Stimulated activated CD8-positive, alpha-beta memory T cell treated with anti-CD3 and anti-CD28 coated beads, Interleukin-12 subunit alpha, Interleukin-12 subunit beta, amount 100 ng/mL, for 4 hours (primary cell): ENCODE measurements at places on chromosomes 13 and 19.

DNA sequence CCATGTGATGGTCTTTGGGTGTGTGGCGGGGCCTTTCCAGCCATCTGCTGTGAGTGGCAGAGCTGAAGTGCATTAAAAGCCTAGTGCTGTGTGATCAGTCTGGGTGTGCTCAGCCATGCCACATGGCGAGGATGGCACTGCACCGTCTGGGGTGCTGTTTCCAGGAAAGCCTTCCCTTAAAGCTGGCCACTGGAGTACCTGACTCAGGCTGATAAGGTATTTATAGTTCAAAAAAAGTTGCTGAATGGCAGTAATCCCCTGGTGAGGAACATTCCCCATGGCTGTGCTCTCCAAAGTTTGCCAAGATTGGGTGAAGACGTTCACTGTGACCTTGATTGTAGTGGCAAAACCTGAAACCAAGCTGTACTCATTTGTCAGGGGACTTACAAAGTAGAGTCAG, 6.0 kb downstream of the GPI start:
- DNase-seq = no peak

DNA sequence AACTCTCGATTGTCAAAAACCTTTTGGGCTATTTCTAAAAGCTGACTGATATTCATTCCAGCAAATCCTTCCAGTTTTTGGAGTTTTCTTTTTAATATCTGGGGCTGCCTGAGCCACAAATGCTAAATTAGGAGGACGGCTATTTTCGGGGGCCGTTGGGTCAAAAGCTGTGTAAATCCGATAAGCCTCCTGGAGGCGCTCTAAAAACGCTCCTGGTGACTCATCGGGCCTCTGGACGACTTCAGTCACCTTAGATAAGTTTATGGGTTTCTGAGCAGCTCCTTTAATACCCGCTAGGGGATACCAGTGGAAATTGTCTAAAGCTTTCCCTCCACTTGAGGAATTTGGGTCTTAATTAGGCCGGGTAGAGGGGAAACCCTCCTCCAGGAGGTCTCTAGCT, 66.4 kb downstream of the ZNF730 start:
- no peak for DNase-seq

- DNase-seq = no peak
These were observed 13.8 kb downstream of the CILP2 start for GRCh38 chr19:19551853-19552192.

DNA sequence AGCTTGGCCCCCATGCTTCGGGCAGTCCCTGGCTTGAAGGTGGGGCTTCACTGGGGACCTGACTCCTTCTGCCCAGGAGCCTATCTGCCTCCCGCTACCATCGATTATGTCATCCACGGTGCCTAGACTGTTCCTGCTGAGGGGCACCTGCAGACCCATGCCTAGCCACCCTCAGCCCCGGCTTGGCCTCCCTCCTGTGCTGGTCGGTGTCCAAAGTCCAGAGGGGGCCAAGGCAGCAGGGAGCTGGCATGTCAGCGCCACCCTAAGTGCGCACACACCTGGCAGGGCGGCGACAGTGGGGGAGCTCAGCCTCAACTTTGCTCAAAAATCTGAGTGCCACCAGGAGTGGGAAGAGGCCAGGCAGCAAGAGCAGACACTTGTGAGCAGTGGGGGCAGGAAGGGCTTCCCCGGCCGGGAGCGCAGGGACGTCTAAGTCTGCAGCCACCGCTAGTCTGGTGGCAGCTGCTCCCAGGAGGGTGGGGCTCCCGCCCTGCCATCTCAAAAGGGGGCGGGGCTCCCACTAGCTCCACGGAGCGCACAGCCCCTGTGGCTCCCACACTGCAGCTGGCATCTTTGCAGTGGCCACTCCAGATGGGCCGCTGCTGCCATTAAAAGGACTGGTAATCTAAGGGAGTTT, 13.5 kb upstream of the URAD start:
- no peak for DNase-seq

DNA sequence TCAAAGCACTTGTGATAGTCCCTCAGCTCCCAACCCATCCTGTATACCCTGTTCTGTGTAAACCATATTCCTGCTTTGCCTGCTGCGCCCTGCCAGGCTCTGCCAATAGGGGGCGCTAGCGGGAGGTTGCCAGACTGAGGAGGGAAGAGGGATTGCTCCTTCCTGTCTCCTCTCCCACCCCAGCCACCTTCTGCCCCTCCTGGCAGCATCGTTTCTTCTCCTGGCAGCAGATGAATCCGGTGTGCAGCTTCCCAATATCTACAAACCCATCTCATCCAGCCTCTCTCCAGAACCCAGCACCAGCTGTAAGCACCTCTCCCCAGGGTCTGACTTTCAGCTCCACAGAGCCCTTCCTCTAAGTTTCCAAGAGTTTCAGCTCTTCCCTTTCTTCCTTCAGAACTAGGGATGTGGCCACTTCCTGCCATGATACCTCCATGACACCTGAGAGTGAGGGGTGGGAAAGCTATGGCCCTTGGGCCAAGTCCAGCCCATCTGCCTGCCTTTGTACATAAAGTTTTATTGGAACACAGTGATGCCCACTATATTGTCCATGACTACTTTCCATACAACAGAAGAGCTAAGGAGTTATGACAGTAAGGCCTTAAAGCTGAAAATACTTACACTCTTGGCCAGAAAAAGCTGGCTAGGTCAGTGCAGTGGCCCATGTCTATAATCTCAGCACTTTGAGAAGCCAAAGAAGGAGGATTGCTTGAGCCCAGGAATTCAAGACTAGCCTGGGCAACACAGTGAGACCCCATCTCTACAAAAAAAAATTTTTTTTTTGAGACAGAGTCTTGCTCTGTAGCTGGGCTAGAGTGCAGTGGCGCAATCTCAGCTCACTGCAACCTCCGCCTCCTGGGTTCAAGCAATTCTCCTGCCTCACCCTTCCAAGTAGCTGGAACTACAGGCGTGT, 34.5 kb upstream of the ATP1A3 start:
- DNase-seq = no peak

- DNase-seq = no peak
These were observed 18.9 kb upstream of the ZSCAN5A start for GRCh38 chr19:56333506-56333905.

GRCh38 chr13:35086667-35087066, 144.6 kb downstream of the NBEA start:
- no peak for DNase-seq

GRCh38 chr19:48755084-48755641, at the start of gene FGF21:
Gene FGF21 (plus strand): TSS chr19:48755524. CDS start chr19:48756237, 713 bp downstream.
- no peak for DNase-seq

DNA sequence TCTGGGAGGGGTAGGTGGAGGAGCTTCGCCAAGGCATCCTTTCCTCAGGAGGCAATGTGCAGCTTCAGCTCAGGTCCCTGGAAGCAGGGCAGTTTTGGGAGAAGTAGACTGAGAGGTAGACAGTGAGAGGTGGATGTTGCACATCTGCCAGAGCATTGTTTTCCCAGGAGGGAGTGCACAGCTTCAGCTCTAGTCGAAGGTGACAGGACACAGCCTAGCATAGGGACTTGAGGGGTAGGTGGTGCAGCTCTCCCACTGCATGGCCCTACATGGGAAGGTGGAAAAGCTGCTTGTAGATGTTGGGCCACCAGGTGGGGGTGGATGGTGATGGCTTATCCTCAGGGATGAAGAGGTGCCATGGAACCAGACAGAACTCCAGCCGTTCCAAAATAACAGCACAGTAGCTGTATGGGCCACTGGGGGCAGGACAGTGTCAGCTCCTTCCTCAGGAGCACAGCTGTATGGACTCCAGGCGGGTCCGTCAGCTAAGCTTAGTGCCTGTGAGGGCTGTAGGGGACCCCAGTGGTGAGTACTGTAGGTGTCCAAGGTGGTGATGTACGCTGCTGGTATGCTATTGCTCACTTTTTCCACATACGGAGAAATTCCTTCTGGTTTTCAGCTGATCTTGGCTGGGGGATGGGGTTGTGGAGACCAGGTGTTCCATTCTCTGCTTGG, 17.4 kb upstream of the ZNF543 start:
- DNase-seq = no peak

DNA sequence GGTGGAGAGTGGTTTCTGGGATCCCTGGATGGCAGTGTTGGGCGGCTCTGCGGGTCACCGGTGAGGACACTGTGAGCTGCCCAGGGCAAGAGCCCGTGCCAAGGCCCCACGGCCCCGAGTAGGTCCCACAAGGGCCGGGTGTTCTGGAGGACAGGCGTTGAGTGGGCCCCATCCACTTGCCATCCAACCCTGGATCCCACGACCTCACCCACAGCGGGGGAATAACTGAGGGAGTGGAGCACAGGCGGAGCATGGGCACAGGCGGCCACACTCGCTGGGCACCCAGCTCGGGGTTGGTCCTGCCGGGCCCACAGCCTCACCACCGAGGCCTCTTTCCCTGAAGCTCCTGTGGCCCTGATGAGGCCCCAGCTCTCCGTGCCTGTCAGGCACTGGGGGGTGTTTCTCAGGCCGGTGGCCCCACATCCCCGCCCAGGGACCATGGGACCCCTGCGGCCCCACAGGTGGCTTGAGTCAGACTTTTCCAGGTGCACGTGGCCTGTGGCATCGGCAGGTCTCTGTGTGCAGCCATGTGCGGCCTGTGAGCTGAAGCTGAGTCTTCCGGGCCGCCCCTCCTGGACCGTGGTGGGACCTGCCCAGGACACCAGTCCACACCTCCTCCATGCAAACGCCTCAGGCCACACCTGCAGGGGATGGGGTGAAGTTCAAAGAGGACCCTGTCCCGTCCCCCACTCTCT, 16.6 kb downstream of the TMEM255B start:
- DNase-seq = no peak

DNA sequence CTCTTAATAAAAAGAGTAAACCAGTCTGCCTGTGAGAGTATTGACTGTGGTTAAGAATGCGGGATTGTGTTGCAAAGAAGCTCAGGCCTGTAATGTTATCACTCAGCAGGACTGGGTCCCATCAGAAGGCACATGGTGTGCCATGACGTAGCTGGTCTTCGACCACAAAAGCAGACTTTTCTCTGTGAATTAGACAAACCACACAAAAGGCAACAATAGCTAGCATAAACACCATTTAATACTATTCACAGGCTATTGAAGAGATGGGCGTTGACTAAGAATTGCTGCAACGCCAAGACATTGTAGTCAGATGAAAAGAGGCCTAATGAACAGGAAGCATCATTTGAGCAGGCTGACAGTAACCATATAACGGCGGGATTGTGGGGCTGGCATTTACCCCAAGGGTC, 235.6 kb upstream of the SOX21 start:
- no peak for DNase-seq

DNA sequence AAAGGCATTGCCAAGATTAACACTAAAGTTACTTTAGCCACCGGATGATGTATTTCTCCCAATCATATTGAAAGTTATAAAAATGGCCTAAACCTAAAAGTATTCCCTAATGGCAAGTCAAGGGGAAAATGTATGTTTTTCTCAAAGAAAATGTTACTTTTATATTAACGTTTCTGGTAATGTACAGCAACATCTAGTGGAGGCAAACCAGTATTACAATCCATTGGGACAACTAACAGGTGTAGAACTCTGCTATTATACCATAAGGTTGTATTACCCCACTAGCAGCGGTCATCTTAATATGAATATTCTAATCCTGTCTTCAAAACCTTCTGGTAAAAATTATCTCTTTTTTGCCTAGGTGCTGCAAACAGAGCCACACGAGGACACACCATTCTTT, 69.2 kb downstream of the ZNF100 start:
- DNase-seq = no peak

DNA sequence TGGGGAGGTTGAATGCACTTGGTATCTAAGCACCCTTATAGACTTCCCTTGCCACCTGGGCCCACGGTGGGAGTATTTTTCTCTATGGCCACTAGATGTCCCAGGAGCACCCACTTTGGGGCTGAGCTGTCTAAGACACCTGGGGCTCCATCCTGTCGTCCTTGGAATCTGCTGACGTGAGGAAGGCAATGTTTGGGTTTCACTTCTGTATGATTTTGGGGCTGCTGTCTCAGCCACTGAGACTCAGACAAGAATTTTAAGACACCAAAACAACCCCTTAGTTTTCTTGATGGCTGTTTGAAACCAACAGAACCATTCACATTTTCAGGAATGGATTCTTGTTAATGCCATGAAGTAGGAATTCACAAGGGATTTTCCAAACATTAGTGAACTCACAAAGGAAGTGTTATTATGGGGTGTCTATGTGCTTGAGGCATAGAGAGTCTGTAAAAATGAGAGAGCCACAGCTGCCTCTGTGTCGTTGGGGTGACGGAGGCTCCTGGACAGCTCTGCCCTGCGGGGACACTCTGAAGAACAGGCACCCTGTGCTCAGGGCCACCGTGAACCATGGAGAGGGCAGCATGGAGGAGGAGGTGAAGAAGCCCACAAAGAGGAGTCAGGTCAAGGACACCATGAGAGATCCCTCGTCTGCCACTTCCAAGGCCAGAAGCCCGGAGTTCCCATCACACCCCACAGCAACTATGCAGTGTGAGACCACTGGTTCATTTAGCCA, 106.8 kb upstream of the SPATA13 start:
- DNase-seq = no peak

GRCh38 chr19:47573071-47574026, at the start of gene ZNF541:
Gene ZNF541 (minus strand): TSS chr19:47573148. CDS start chr19:47555856, 17,292 bp downstream.
- DNase-seq = peak; percentile 76

DNA sequence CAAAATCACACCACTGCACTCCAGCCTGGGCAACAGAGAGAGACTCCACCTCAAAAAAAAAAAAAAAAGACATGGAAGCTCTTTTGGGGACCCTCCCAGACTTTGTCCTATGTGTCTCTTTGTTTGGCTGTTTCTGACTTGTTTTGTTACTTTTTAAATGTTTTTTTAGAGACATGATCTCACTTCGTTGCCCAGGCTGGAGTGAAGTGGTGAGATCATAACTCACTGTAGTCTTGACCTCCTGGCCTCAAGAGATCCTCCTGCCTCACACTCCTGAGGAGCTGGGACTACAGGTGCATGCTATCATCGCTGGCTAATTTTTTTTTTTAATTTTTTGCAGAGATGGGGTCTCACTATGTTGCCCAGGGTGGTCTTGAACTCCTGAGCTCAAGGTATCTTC, 16.4 kb upstream of the DPP9 start:
- DNase-seq = no peak

GRCh38 chr19:5646703-5647102, 23.8 kb downstream of the SAFB start:
- DNase-seq = no peak

- DNase-seq = no peak
These were observed 788.0 kb upstream of the ATXN8OS start for GRCh38 chr13:69319656-69320055.

GRCh38 chr13:29901710-29902631, 51.6 kb upstream of the UBL3 start:
- peak; percentile 7 for DNase-seq

GRCh38 chr13:49140910-49141611, 79.1 kb upstream of the MLNR start:
- no peak for DNase-seq

DNA sequence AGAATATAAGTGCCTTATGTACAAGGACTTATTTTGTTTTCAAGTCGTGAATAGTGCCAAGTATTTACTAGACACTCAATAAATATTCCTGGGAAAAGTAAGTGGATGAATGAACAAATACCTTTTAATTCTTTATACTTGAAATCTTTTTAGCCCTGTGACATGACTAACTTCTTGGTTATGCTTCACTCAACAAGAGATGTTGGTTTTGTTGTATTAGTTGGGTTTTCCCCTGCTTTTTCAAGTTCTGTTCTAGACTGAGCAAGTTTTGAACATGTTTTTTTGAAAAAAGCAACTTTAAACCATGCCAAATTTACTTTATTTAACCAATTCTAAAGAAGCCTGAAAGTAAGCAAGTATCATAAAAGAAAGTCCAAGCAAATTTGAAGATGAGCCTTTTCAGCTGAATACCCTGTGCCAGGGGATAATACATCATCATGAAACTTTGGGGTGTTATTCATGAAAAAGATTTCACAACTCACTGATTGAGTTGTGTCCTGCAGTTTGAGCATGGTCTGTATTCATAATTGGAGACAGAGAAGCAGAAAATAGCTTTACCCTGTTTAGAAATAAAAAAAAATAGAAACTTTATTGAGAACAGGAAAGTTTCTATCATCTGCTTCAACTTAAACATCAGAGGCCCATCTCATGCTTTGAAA, 11.1 kb downstream of the LMO7 start:
- DNase-seq = no peak
